Esophagus squamous epithelium (tissue), 5 donors: ENCODE measurements at places on chromosomes 3 and 15. TPM values are rescaled to one million over a fixed set of nuclear protein-coding genes. Genes with fewer than 3 reads are reported as not detected.

Gene CLCN2
- 2.1 TPM for total RNA-seq

Gene FBXO40
- total RNA-seq = not detected

Gene IGF2BP2
- total RNA-seq = 9.7 TPM

Gene KNG1
- not detected for total RNA-seq

Gene CHRNA3
- not detected for total RNA-seq

Gene FRMD5
- not detected for total RNA-seq

Gene RMDN3
- 21.3 TPM for total RNA-seq

Gene SENP8
- 1.5 TPM for total RNA-seq

Gene STOML1
- 13.6 TPM for total RNA-seq

Gene TRH
- not detected for total RNA-seq

Gene TIGIT
- 0.76 TPM for total RNA-seq

Gene TEX55
- total RNA-seq = not detected

Gene CCR3
- total RNA-seq = not detected

Gene ARGFX
- total RNA-seq = not detected

Gene MRPL47
- total RNA-seq = 32.6 TPM

Gene CDHR4
- not detected for total RNA-seq

Gene CHRNA7
- total RNA-seq = 1.9 TPM

Gene SERINC4
- not detected for total RNA-seq

Gene TMEM45A
- total RNA-seq = 25.1 TPM
